ENCODE measurements at places on chromosomes 4 and X.

DNA sequence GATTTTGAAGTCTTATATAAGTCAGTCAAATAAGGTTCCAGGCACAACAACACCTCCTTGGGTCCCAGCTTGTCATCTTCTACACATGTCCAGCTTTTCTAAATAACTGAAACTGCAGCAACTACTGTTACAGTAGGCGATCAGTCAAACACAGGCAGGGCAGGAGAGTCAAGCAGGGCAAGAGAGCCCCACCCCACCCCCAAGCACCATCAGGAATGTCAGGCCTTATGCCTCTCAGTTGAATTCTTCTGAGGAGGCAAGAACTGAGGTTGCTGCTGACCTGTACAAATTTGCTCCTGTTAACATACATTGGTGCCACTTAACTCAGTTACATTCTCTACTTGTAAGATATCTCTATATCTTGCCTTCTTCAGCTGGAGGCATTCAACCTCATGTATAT, 608.8 kb upstream of the PCDH10 start:
- DNase-seq: no peak

DNA sequence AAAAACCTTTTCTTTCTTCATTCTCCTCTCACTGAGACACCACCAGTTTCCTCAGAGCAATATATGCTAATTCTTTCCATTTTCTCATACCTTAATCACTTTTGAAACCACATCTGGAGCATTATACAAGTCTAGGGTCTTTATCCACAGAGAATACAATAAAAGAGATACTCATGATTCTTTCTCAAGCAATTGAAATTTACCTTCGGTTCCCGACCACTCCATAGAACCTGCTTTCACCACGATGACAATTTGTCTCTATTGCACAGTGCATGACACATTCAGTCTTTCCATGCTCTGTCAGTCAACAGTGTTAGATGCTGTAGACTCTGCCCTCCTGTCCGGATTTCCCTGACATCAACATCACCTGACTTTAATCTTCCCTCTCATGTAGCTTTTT, 409.3 kb upstream of the NWD2 start:
- DNase-seq: no peak

DNA sequence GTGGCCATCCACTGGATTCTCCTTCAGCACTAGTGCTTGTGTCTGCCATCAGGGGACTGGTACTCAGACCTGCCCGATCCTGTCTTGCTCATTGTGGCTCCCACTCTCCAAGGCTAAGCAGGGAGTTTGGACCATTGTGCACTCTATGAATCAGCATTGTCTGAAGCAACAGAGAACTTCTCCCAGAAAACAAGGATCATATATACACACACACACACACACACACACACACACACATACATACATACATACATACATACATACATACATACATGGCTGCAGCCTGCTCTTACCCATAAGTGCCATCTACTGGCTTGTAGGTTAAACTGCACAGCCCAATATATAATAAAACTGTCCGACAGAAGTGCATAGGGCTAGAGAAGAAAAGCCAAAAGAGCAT, 345.3 kb upstream of the LCORL start:
- DNase-seq: no peak

GRCh38 chr4:140952717-140953116, 180.6 kb downstream of the RNF150 start:
- DNase-seq: no peak

GRCh38 chr4:57131849-57132742, 21.9 kb upstream of the IGFBP7 start:
- DNase-seq: no peak

Measured in stimulated activated CD8-positive, alpha-beta memory T cell treated with anti-CD3 and anti-CD28 coated beads, Interleukin-4, amount 100 ng/mL, for 4 hours (primary cell).